Left cardiac atrium (tissue), 4 donors: ENCODE measurements at places on chromosomes 1 and 21. TPM values are rescaled to one million over a fixed set of nuclear protein-coding genes. Genes with fewer than 3 reads are reported as not detected.

The MUTYH gene
- total RNA-seq, result 9.1 TPM

GRCh38 chr1:113322439-113322838, 67.9 kb upstream of the MAGI3 start:
- no peak for DNase-seq

DNA sequence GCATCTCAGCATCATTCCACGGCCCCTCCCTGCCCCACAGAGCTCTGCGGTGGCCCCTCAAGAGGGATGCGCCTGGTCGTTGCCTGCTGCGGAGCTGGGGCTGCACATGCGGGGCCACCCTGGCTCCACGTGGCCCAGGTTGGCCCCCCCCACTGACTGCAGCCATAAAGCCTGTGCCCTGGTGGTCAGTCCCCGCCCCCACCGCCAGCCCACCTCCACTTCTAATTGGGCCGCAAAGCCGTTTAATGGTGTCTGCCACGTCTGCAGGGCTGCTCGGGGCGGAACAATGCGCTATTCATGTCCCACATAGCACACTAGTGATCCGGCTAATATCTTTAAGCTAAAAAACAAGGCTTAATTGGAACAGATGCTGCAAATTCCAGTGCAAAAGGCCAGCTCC, 33.5 kb upstream of the ACTRT2 start:
- DNase-seq, result no peak

The TSPEAR gene
- total RNA-seq, result 0.39 TPM

The OR2T33 gene
- total RNA-seq, result not detected
